ENCODE measurements at places on chromosomes 1 and 21.

- DNase-seq = no peak
Observed at GRCh38 chr1:162314206-162314605, 62.4 kb downstream of the SPATA46 start.

DNA sequence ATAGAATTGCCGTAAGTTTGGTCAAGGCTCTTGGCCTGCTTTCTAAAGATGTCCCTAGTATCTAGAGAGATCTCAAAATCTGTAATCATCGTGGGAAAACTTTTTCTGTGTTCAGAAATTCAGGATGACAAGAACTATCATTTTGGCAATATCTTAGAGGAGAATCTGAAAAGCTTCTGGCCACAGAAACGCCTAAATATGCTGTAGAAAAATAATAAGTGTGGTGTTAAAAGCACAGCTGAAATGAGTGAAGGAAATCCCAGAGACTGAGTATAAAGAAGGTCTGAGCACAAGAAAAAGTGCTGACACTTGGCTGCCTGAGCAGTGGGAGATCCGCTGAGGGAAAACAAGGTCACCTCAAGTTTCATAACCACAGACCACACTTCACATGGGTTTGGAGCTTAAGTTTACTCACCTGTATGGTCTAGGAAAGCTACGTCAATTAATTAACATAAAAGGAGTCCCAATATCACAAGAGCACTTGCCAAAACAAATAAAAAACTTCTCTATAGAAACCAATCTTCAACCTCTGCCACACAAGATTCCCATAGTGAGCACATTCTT lies 235.2 kb upstream of the IRF2BP2 start:
- DNase-seq = no peak

- DNase-seq = no peak
Observed at GRCh38 chr1:163029901-163030300, 39.3 kb upstream of the RGS4 start.

- no peak for DNase-seq
Observed at GRCh38 chr1:165287781-165288180, 68.7 kb downstream of the LMX1A start.

DNA sequence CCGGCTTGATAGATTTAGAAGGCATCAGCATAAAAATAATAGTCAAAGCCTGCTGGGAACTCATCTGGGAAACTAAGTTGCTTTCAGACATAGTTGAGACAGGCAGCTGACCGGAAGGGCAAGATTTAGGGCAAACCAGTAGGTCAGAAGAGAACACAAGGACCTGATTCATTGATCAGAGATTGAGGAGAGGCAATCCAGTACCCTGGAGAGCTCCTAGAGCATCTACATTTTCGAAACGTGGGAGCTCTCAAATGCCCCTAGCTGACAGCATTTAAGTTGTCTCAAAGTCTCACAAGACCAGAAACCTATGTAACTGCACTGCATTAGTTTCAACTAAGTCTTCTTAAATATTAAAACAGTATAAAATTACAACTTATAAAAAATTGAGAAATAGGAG lies 22.9 kb upstream of the MTF2 start:
- no peak for DNase-seq

GRCh38 chr1:11546456-11546855 lies 67.5 kb downstream of the DISP3 start:
- no peak for DNase-seq

- DNase-seq = no peak
Observed at GRCh38 chr1:168112673-168113305, 23.9 kb downstream of the GPR161 start.

DNA sequence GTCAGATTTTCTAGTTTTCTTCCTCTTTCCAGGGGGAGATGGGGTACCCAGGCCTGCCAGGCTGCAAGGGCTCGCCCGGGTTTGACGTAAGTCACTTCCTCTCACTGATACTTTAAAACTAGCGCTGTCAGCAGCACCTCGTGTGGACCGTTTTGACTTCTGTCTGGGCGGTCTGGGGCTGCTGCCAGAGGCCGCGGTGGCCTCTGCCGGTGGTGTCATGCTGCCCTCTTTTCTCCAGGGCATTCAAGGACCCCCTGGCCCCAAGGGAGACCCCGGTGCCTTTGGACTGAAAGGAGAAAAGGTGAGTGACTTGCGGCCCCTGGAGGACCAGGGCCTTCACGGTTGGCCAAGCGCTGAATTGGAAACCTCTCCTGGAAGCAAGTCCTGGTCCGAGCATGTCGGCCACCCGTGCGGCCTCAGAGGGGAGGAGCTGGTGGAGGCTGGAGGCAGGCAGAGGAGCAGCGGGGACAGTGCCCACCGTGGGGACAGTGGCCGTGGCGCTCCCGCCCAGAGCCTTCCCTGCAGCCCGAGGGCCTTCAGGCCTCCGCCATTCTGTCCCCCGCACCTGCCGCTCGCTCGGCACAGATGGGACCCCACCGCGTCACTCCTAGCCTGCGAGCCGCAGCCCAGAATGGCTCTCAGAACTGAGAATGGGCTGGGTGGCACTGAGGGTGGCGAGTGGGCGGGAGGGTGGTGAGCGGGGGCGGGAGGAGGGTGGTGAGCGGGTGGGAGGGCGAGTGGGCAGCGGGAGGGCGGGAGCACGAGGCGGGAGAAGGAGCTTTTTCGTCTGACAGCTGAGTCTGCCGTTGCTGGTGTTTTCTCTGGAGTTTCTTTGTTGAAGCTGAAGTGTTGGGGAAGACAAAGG lies 9.4 kb downstream of the COL6A1 start:
- no peak for DNase-seq

GRCh38 chr1:221078260-221078965 lies 199.2 kb downstream of the HLX start:
- no peak for DNase-seq

- DNase-seq = no peak
Observed at GRCh38 chr1:55774446-55774845, 559.3 kb upstream of the USP24 start.

- peak; percentile 40 for DNase-seq
Observed at GRCh38 chr1:110672753-110673108, 2.0 kb downstream of the KCNA3 start.

DNA sequence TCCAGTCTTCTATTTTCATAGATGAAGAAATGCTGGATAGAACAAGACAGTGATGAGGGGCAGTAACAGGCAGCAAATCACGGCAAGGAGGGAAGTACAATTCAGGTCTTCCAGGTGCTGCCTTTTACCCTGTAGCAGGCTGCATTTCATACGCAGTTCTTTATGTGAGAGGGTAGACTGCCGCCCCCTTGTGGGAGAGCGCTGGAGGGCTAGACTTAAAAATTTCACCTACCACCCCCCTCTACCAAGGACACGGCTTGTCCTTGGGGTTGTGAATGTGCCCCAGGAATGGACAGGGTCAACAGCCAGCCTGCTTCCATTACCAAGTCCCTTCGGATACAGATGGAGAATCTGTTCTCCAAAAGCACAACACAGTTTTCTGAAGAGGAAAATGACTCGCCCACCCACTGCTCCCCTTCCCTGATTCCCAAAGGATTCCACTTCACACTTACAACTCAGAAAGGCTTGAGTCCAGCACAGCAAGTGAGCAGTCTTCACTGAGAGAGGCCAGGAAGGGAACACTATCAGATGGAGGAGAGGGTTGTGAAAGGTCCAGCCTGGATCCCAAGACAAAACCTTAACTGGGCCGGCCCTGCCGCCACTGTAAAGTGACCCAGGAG lies 7.4 kb downstream of the WDR77 start:
- no peak for DNase-seq

All from NCI-H748 treated with DMSO at 0.1 percent for 48 hours (cell line).